HT1080 (cell line): ENCODE measurements at places on chromosomes 4 and X. TPM values are rescaled to one million over a fixed set of nuclear protein-coding genes. Genes with fewer than 3 reads are reported as not detected.
A peak's percentile ranks its signal among the peaks of the same experiment; 100 is the strongest.

DNA sequence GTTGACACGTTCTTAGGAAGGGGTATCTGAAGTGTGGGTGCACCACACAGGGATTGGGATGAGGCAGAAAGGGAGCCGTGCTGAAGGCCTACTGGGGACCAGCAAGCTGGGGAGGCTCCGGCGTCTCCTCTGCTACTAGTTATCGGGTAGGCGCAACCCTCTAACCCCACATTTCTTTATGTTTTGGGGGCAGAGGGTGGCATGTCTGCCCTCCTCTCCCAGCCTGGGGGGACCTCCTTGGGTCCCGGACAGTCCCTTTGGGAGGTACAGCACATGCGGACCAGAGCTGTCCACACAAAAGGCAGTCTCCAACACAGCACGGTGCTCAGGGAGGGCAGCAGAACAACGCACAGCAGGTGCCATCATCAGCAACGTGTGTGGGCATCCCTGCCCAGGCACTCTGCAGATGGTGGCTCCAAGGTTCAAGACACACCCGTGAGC is 33.2 kb downstream of the WDR1 start:
- no peak for DNase-seq

DNA sequence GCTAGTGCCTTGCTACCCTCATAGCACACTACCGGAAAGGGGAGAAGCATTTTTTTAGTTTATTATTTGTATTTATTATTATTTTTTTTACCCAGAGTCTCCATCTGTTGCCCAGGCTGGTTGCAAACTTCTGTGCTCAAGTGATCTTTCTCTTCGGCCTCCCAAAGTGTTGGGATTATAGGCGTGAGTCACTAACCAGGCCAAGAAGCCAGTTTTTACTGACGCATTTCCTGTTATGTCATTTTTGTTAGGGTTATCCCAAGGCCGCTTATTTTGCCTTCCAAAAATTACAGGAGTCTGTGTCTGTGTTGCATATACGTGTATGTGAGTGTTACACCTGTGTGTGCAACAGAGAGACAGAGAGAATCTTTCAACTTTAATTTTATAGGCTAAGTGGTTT is 404.5 kb downstream of the GBA3 start:
- peak; percentile 84 for DNase-seq

DNA sequence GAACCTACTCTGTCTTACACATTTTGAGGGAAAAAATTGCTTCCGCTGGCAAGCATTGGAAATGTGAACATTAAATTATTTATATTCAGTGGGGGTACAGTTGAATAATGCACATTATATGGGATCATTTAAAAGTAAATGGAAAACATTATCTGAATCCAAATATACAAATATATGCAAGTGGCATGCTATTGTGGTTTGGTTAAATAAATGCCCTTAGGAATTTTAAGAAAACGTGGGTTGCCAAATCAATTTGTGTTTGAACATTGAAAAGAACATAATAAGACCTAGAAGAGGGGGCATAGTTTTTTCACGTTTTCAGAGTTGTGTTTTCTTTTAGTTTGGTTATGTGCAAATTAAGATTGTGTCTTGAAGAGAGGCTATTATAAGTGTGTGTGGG is 230.5 kb upstream of the PRKX start:
- DNase-seq: no peak

DNA sequence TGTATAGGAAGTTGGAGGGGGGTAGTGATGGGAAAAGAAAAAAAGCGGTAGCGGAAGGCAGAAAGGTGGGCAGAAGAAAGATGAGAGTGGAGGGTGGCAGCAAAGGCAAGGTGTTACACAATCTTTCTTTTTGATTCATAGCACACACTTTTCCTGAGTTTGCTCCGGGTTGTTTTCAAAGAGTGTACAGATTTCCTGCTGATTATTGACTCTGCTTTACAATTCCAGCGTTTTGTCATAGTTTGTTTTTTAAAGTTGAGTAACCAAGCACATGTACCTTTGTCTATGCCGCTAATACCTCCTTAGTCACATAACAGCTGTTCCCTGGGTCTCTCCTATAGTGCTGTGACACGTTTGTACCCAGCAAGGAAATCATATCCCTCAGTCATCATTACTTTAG is 50.3 kb downstream of the AGA start:
- no peak for DNase-seq

The DKC1 gene
- 62.2 and 74.3 TPM in 2 replicates for total RNA-seq

GRCh38 chrX:69412661-69413060 is 91.5 kb upstream of the NALF2 start:
- peak; percentile 46 for DNase-seq

- no peak for DNase-seq
Measured at GRCh38 chr4:94325835-94326234, 16.8 kb downstream of the HPGDS start.

The FGF13 gene
- 4.8 and 4.9 TPM in 2 replicates for total RNA-seq

DNA sequence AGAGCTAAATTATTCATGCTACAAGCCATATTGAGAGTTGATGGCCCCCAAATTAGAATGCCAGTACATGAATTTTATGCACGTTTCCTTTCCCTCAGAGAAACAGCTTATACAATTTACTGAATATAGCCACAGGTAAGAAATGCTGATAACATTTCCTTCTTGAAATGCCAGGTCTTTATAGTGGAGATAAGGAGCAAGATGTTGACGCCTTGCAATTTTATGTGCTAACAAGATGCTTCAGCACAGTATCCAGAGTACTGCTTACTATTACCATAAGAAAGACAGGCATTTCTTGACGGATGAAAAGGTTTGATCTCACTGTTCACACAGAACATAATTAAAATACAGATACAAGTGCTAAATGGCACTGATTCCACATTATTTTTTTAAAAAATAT is 223.2 kb upstream of the CTSO start:
- no peak for DNase-seq
